ENCODE measurements at places on chromosomes 11 and 22.
A peak's percentile ranks its signal among the peaks of the same experiment; 100 is the strongest.

DNA sequence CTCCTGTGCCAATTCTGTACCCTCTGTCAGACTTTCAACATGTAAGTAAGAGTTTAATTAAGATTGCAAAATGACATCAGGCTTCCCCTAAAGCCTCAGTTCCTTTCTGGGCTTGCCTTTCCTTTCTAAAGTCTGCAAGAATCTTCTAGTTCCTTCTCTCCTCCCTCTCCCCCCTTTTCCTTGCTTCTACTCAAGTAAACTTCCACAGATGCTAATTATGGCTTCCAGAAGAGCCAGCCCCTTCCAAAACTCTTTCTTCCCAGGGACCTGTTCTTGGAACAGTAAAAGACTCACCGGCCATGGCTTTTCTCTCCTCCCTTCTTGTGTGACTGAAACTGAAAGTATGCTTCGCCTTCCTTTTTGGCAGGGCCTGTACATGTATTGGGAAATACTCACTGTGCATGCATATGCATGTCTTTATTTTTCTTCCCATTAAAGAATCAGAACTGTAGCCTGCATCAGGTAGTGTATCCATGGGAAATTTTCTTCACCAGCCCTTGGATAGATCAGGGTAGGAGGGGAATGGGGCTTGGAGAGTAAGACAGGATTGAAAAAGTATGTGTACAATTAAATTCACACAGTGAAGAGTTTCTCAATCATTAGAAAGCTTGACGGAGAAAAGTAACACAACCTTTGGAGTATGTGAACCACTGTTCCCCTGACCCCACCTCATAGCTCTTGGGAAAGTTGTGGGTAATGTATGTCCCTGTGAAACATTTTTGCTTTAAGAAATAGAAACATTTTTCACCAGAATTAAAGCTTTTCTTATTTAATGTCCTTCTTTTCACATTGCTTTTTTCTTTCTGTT lies at the start of gene CASP1:
TSS of gene CASP1 (minus strand) at position 332 of the 808 bp plus-strand sequence. CDS start at position 301, 31 bp downstream.
- no peak for DNase-seq

GRCh38 chr11:9823887-9824385 lies 160.1 kb downstream of the SWAP70 start:
- no peak for DNase-seq

DNA sequence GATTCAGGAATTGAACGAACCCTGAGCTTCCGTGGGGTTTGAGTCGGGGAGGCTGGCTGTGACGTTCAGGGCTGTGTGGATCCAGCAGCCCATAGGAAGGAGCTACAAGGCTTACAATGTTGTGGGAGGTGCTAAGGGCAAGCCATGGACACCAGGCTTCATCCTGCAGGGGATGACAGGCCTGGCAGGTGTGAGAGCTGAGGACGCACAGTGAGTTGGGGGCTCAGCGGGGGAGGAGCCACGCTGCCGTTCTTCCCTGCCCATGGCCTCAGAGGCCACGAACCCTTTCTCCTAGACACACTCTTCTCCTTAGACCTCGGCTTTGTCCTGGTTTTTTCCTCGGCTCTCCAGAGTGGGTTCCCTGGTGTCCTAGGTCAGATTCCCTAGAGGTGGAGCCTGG lies 113.3 kb upstream of the SLC22A12 start:
- no peak for DNase-seq

- DNase-seq = no peak
These were observed 45.5 kb downstream of the ARL14EP start for GRCh38 chr11:30368394-30368793.

DNA sequence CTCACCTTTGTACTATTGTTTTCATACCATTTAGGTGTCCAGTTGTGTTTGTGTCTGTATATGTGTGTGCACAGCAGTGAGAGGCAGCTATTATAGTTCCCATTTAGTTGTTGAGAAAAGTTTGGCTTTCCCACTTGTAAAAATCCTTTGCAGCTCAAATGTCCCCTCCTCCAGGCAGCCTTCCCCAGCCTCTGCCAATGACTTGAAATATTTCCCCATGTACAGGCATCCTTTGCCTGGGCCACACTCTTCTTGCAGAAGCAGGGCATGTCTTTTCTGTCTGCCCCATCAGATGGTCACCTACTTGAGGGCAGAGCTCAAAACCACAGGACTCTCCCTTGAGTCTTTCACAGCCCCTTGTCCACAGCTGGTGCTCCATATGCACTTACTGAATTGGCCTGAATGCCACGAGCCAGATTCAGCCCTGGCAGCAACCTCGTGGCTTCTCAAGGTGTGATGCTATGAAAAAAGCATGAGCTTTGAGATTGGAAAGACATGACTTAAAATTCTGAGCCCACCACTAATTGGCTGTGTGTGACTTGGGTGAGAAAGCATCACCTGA lies 39.3 kb downstream of the MYEOV start:
- DNase-seq = no peak

DNA sequence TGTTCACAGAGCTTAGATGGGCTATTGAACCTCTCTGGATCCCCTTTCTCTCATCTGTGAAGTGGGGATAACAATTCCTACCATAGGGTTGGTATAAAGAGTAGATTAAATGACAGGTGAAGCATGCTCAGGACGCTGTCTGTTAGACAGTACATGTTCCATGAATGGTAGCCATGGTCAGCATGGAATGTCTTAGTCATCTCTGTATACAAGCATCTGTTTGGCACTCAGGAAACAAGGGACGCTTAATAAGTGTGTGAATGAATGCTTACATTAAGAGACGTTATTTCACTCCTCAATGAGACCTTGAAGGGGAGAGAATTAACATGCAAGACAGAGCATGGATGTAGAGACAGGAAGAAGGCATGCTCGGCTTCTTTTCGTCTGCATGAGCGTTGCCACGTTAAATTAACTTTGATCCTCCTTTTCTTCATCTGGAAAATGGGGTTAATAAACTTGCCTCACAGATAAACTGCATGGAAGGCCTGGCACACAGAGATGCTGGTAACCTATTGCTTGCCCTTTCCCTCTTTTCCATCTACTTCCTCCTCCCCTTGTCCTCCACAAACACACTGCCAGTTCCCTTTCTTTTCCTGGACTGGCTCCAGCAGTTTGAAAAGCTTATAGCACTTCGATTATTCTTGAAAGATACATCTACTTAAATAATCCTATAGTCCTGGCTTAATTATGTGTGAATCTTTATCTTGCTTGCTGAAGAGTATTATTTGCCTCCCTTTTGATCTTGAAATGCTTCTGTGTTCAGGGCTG lies 267.2 kb upstream of the MTNR1B start:
- DNase-seq = no peak

GRCh38 chr22:37334461-37334858 lies 52.2 kb downstream of the CYTH4 start:
- DNase-seq = peak; percentile 33

DNA sequence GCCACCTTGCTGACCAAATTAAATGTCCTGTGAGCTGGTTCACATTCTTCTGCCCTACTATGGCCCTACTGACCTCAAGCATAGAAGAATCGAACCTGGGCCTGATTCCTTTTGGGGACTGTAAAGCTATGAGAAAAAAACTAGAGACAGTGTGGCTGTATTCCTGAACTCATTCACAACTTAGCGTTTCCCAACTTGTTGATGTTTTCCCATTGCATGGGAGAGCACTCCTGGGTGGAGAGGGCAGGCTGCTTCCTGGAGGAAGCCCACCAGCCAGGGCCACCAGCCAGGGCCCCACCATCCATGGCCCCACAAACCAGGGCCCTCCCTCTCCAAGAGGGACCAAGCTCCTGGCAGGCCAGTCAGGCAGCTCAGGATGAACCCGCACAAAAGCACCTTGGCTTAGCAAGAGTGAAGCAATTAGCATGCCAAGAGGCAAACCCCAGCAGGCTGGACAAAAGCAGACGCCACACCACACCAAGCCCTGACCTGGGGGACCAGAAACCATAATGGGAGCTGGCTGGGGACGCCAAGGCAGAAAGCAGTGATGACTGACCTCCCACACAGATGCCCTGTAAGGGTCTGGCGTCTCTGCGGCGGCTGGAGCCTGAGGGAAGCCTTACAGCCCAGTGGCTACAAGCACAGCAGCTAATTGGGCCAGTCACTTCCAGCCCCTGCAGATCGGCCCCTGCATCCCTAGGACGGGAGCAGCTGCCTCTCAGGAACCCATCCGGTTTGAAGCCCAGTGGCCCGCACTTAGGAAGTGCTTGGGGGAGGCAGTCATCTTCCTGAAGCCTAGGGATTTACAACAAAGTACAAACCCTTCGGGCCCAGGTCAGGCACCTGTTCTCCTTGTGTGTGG lies 2.1 kb downstream of the CERK start:
- no peak for DNase-seq

GRCh38 chr22:19710769-19711106 lies 3.6 kb upstream of the SEPTIN5 start:
- no peak for DNase-seq

DNA sequence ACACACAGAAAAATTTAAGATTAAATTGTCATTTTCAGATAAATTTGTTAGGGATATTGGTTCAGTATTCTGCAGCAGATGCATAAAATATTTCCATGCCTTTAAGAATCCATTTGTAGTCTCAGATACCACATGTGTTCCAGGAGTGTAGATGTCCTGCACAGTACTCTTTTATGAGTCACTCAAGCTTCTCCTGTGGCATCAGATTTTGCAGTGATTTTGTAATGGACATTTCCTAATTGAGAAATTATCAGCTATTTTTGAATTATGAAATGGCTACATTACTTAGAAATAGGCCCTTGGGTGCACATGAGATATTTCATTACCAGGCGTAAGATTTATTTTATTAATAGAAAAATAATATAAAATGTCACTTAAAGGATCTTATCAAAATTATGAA lies 18.9 kb downstream of the MMP3 start:
- DNase-seq = no peak

- no peak for DNase-seq
These were observed 10.9 kb downstream of the AIP start for GRCh38 chr11:67493548-67494370.

GRCh38 chr11:46338988-46339666 lies 8.1 kb upstream of the DGKZ start:
- DNase-seq = peak; percentile 71

DNA sequence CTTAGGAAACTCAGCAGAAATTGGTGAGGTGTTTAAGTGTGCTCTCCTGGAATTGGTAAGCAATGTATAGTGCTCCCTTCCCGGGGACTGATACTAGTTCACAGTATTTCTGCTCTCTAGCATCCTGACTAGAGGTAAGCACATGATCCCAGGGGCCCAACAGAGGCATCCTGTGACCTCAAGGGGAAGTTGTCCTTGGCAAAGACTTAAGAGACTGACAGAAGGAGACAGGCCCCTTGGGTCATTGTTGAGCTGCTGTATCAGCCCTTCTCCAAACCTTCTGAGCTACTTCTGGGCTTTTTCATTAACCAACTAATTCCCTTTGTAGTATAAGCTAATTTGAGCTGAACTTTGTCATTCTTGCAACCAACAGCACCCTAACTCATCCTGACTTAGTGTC lies 4.3 kb upstream of the TBC1D22A start:
- DNase-seq = no peak

- no peak for DNase-seq
These were observed 32.6 kb downstream of the PPFIBP2 start for GRCh38 chr11:7546324-7546791.

- no peak for DNase-seq
These were observed 10.1 kb upstream of the LRP5 start for GRCh38 chr11:68302256-68302655.

- DNase-seq = no peak
These were observed 65.2 kb upstream of the SESN3 start for GRCh38 chr11:95296165-95296564.

GRCh38 chr11:108137212-108137611 lies 15.8 kb downstream of the ACAT1 start:
- no peak for DNase-seq

DNA sequence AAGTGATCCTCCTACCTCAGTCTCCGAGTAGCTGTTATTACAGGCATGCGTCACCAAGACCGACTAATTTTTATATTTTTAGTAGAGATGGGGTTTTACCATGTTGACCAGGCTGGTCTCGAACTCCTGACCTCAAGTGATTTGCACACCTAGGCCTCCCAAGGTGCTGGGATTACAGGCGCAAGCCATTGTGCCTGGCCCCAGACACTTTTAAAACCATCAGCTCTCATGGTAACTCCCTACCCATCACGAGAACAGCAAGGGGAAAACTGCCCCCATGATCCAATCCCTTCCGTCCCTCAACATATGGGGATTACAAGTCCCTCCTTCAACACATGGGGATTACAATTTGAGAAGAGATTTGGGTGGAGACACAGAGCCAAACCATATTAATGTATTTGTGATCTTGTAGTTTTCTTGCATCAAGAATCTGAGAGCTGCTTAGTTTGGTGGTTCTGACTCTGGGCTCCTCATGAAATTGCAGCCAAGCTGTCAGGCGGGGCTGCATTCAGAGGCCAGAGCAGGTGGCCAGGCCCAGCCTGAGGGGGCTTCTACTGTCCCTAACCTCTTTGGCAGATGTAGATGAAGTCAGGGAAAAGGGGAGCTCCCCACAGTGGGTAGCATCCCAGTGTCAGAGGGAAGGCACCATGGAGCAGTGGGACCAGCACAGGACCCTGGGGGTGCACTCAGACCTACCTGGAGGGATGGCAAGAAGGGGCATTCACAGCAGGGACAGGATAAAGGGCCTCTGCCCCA lies 31.2 kb upstream of the PRAME start:
- no peak for DNase-seq

- no peak for DNase-seq
These were observed 21.8 kb downstream of the DHCR7 start for GRCh38 chr11:71426413-71426812.

- no peak for DNase-seq
These were observed 700.6 kb downstream of the NELL1 start for GRCh38 chr11:21369947-21370346.

DNA sequence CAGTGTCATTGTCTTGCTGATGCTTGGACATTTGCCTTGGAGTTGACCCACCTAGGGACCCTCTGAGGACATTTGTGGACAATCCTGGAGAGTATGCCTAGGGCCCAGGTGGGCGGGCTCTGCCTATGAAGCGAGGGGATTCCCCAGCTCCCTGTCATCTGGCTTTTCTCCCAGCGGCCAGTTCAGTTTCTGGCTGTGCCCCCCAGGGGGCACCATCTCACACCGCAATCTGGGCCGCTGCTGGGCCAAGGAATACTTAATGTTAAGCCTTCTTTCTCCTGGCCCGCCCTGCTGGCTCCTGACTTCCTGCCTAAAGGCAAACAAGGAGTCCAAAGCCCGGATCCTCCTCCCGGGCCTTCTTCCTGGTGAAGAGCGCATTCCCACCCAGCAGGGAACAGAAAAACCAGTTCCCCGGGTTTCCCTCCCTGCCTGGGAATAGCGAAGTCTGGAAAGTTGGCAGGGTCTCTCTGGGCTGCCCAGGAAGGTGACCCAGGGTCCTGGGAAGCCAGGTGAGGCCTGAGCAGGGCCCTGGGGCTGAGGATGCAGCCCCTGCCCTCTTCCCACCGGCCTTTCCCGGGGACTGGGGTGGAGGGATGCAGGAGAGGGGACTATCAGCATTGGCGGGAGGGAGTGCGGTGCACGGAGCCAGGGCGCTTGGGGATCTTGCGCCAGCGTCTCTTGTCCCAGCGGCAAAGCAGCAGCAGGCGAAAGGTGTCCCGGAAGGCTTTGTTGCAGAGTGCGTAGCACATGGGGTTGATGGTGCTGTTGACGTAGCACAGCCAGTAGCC lies 11.9 kb downstream of the CHRM1 start:
- peak; percentile 54 for DNase-seq
